ENCODE measurements at places on chromosomes 5 and 9.
A peak's percentile ranks its signal among the peaks of the same experiment; 100 is the strongest.

DNA sequence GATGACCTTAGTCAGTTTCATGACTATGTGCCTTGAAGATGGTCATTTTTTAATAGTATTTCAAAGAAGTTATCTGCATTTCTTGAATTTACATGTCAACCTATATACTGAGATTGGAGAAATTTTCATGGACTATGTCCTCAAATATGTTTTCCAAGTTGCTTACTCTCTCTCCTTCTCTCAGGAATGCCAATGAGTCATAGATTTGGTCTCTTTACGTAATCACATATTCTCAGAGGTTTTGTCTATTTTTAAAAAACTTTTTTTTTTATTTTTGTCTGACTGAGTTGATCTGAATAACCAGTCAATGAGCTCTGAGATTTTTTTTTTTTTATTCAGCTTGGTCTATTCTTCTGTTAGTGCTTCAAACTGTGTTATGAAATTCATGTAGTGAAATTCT lies 374.7 kb upstream of the GRIN3A start:
- DNase-seq, result no peak

GRCh38 chr9:137064027-137064879 lies 6.1 kb downstream of the SAPCD2 start:
- DNase-seq, result no peak

DNA sequence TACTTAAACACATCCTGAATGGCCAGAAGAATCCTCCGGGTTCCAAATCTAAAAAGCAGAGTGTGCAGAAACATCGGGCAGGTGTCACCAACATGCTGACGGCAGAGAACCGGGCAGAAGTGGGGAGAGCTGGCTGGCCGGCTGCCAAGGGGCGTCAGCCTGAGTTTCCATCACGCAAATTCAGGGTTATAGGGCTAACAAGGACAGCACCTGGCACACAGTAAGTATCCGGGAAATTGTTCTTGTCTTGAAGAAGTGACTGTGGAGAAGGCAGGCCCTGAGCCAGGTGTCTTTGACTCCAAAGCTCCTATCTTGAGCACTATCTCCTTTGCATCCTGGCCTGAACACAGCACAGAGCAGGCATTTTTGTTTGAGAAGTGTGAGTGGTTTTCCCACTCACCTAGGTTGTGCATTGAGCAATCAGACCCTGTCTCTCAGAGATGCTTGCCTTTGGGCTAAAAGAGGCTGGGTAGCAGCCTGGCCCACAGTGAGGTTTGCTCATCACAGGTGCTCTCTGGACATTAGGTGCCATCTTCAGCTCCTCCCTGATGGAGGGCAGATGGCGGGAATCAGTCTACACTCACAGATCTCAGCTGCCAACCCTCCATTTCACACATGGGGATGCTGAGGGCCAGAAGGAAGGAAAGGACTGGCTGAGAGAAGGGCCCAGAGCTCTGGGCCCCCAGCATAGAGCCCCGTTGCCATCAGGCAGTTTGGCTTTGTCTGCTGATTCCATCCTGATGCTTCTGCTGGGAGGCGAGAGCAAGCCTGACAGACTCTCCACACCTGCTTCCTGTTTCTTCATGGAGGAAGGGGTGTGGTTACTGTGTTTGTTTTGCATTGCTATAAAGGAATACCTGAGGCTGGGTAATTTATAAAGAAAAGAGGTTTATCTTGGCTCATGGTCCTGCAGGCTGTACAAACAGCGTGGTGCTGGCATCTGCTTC lies 52.8 kb downstream of the WHRN start:
- DNase-seq, result no peak

DNA sequence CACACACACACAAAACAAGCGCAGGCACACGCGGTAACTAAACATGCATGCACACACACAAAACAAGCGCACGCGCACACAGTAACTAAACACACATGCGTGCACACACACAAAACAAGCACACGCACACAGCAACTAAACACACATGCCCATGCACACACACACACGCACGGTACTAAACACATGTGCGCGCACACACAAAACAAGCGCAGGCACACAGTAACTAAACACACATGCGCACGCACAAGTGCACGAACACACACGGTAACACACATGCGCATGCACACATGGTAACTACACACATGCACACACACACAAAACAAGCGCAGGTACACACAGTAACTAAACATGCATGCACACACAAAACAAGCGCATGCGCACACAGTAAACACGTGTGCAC lies 19.9 kb upstream of the SLC6A3 start:
- no peak for DNase-seq

DNA sequence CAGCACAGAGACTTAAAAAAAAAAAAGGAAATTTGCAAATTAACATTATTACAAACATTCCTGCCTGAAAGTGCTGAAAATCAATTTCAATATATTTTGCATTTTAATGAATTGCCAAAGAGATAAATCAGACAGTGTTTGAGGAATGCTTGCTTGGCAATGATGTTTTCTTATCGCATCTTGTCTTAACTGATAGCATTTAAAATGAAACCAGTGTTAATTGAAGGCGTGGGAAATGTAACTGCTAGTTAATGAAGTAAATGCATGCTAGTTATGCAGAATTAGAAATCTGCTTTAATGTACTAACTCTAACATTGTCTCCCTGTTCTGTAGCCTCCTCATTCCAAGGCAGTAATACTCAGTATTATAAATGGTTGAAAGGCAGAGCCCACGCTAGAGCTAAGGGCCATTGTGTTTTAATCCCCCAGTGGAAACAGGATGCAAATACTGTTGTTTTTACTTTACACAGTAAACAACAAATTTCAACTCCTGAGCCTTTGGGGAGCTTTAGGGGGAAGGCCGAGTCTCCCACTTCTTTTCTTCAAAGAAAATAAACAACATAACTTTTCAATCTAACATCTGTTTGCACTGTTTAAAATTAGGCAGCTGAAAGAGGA lies 586.9 kb downstream of the TLE4 start:
- peak; percentile 40 for DNase-seq

DNA sequence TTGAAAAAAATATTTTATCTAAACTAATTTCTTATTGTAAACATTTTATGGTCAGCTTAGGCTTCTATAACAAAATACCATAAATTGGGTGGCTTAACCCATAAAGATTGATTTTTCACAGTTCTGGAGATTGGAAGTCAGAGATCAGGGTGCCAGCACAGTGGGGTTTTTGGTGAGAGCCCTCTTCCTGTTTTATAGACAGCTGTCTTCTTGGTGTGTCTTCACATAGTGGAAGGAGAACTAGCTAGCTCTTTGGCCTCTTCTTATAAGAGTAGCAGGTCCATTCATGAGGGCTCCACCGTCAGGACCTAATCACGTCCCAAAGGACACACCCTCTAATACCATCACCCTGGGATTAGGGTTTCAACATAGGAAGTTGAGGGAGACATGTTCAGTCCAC lies 26.6 kb downstream of the OTULINL start:
- no peak for DNase-seq

DNA sequence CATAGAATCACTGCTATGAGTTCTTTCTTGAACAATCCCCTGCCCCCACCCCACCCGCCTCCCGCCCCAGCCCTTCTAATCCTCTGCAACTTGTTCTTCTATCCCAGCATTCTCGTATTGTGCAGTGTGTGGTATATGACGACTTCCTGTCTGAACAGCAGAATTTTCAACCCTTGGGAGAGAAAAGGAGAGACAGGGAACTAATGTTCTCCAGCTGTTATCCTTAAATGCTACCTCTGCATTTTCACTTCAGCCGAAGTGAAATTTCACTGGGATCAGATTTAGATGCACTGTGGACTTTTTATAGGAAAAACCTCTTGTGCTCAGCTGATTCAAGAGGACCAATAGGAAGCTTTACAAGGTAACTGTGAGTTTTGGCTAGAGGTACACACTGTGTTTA lies 2.2 kb downstream of the FBXL7 start:
- no peak for DNase-seq

GRCh38 chr9:89225991-89226471 lies 47.4 kb upstream of the SHC3 start:
- DNase-seq, result peak; percentile 95

GRCh38 chr5:9722601-9723180 lies 92.5 kb upstream of the TAS2R1 start:
- no peak for DNase-seq

GRCh38 chr5:120749737-120750136 lies 285.6 kb downstream of the PRR16 start:
- no peak for DNase-seq

GRCh38 chr9:86925686-86926085 lies 21.6 kb downstream of the GAS1 start:
- DNase-seq, result no peak

DNA sequence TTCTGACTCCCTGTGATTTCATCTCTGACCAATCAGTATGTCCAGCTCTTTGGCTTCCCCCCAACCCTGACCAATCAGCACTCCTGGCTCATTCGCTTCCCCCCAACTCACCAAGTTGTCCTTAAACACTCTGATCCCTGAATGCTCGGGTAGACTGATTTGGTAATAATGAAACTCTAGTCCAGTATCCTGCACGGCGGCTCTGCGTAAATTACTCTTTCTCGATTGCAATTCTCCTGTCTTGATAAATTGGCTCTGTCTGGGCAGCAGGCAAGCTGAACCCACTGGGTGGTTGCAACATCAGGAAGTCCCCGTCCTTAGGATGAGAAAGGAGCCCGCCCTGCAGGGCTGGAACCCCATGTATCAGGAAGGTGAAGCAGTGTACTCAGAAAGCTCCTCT lies 10.4 kb downstream of the FCN2 start:
- no peak for DNase-seq

DNA sequence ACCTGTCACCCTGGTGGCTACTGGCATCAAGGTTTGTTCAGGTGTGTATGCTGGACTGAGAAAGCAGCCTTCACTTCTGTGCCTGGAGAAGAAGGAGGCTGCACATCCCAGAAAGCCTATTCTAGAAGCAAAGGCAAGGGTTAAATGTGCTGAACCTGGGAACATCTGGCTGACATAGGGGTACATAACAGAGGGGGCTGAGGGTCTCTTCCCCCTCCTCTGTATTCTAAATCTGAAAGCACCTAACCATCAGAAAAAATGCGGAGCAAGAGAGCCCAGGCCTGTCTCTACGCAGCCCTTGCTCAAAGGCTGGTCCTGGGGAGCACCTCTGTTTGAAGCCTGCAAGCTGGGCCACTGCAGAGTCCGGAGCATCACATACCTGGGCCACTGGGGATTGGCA lies 53.2 kb upstream of the FSTL4 start:
- no peak for DNase-seq

- DNase-seq, result peak; percentile 91
These were observed 77.7 kb downstream of the FOXD1 start for GRCh38 chr5:73370640-73371583.

DNA sequence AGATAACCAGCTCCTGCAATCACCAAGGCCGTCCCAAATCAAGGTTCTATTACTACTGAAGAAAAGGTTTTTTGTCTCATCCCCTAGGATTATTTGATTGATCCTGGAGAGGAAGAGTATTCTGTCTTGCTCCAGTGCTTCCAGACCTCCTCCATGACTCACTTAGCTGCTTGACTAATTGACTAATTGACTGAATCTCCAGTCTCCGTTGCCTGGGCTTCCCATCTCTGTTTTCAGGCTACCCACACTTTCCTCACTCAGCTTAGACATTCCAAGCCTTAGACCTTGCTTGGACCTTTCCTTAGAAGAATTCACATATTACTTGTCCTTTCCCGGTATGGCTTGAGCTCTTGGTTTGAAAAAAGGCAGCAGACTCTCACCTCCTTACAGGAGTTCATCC lies 60.6 kb downstream of the FRMD3 start:
- no peak for DNase-seq

DNA sequence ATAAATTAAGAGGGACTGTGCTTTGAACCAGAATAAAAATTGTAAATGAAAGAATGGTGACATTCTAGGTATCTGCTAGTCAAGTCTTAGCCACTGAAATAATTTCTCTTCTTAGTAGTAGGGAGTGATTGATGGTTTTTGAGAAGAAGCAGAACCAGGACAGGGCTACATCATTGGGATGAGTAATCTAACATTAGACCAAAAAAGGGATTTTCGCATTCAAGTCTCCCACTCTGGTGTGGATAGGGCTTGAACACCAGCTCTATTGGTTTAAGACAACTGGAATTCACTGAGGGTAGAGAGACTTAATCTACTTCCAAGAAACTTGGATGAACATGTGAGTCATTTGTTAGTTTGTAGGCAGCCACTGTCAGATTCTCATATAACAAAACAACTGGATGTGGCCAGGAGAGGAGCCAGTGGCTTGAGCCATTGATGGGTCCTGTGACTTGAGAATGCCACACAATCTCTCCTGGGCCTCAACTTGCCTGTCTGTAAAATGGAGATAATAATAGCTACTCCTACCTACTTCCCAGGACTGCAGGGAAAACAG lies 16.6 kb downstream of the FAT2 start:
- no peak for DNase-seq

DNA sequence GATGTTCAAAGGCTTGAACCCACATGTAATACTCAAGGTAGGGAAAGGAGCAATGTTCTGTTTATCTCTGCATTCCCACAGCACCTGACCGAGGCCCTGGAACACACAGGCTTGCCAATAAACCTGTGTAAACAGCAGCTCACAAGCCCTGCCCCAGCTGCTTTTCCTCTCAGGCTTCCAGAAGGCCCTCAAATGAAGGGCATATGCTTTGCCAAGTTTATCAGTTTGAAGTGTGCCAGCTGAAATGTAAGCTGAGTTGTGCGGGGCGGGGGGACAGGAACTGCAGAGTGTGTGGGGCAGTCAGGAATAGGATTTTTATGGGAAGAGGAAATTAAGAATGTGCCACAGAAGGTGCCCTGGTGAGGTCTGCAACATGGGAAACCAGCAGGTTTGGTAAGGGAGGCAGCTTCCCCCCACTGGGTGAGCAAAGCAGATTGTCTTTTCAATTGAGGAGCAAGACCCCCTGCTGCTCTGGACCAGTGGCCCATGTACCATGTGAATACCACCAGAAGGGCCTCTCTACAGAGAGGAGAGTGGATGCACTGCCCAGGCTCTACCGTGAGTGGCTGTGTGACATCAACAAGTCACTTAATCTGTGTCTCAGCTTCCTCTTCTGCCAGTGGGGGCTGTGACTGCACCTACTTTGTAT lies 194.8 kb downstream of the SPOCK1 start:
- no peak for DNase-seq

- DNase-seq, result peak; percentile 91
These were observed 18.1 kb downstream of the KYAT1 start for GRCh38 chr9:128863647-128864046.

DNA sequence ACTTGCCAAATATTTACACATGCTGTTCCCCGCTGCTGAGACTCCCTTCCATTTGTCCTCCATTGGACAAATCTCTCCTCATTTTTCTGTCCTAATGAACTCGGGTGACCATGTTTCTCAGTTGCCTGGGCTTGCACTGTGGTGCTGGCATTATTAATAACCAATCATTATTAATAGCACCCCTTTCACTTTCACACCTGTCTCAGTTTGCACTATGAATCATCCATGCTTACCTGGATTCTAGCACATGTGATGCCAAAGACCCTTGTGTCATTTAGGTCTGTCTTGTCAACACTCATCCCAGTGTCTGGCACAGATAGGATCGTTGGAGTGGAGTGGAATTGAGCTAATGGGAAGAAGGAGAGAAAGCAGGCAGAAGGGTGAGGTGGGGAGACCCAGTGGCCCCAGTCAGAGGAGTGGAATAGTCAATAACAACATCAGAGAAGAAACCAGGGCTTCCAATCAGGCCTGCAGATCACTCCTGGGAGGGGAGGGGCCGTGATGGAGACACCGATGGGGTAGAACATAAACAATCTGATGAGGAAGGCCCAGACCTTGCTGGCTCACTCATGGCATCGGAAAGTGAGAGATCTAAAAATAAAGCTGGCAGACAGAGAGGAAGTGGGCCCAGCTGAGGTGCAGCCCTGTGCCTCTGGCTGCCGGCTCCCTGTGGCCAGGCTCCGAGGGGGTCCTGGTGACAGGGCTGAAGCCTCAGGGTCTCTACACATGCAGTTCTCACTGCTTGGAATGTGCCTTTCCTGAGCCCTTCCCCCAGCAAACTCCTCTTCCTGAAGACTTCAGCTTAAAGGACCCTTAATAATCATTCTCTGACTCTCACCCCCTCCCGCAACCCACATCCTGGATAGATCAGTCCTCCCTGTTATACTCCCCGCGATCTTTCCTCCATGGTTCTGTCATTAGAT lies 33.5 kb upstream of the CRB2 start:
- DNase-seq, result peak; percentile 84

Data from mesendoderm (in vitro differentiated cells).